ENCODE measurements at places on chromosomes 5 and 9.

DNA sequence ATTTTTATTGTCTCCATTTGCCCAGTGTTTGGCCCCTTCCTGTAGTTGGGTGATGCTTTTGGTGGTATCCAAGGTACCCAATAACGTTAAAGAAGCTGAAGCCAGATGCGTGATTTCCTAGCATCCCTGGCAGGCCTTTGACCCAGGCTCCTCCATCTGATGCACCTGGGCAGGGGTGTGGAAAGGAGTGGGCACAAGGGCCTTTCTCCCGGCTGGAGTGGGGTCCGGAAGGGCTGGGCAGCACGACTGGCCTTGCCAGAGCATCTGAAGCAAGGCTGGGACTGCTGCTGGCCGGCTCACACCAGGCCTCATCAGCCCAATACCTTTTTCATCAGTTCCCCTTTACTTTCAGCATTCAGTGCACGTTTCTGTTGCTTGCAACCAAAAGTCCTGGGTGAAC, 220.2 kb downstream of the FANCC start:
- DNase-seq = no peak

GRCh38 chr5:45695804-45696156, 400 bp downstream of the HCN1 start:
- DNase-seq = no peak

- no peak for DNase-seq
These were observed 167.7 kb downstream of the TARS1 start for GRCh38 chr5:33608344-33609041.

DNA sequence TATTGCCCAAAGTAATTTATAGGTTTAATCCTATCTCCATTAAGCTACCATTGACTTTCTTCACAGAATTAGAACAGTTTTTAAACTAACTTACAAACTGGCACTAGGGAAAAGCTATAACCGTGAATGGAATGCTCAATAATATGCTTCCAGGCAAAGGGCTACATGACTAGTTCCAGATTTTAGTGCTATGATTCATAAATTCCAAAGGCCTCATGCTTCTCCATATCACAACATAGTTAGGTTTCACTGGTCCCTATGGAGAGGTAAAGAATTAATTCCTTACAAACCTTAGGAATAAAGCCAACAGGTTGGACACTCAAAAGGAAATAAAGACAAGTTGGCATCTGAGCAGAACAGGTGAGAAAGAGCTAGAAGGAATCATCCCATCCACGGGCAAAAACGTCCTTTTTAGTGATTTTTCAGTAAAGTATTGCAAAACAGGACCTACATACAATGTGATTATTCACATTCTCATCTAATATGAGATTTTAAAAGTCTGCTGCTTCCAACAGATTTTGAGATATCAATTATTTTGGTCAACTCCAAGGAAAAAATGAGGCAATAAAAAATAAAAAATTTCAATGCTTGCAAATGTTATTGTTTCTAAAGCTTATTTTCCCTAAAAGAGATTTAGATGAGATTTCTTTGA, 97.0 kb upstream of the TARS1 start:
- no peak for DNase-seq

- DNase-seq = no peak
These were observed 21.5 kb downstream of the GFPT2 start for GRCh38 chr5:180331647-180331950.

DNA sequence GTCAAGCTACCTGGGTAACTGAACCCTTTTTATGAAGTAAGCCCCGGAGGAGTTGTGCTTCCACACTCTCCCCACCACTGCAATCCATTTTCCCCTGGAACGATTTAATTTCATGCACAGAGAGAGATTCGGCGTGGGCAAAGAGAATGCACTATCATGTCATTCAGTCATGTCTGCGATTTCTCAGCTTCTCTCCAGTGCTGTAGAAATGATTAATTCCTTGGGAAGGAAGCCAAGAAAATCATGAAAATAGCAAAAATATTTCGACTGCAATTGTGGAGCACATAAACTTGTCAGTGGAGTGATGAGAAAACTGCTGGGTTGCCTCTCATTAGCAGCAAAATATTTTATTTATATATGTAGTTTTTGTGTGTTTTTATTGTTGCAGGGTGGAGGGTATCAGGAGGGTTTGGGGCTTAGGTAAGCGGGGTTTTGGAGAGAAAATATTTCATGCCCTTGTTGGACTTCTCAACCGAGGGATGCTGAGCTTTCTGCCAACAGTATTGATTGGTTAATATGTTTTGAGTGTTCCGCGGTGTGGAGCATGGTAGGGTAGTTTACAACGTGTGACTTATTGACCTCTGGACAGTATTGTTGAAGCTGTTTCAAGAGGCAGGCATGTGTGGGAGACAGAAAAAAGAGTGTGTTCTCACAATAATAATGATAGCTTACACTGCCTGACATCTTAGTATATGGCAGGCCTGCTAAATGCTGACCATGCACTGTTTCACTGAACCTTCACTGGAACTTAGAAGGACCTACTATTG, 69.3 kb downstream of the SGCD start:
- no peak for DNase-seq

DNA sequence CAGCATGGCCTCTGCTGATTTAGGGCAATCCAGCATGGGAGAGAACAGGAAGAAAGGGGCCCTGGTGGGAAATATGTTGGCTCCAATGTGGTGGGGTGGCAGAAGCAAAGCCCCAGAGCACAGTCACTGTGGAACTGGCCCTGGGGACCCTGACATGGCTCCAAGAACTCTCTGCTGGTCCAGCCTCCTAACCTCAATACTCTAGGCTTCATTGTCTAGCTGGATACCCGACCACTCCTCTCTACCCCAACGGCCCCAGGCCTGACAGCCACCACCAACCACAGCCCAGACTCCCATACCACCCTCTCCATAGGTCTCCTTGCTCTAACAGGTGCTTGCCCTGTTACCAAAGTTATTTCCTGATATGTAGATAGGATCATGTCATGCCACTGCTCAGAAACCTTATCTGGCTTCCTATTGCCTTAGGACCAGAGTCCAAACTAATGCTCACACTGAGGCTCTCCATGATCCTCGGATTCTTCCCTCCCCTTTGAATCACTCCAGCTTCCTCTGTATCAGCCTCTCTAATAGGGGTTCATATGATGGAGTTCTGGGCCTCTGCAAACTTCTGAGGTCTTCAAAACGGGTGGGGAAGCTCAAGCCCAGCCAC, 12.9 kb downstream of the ACSL6 start:
- DNase-seq = no peak

DNA sequence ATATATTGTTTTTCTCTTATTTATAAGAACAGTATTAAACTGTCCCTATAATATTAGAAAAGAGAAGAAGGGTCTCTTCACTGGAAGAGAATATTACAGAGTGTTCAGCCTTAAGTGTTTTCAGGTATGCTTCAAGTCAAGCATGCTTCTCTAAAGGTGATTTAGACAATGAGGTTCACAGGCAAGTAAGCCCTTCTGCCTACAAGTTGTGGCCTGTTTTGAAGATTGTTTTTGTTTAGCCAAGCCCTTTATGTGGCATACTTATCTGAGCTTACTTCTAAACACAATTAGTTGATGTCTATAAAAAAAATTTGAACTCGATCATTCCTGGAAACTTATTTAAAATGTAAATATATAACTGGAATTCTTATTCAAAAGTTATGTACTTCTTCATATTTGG, 343.8 kb upstream of the CDH18 start:
- DNase-seq = no peak

DNA sequence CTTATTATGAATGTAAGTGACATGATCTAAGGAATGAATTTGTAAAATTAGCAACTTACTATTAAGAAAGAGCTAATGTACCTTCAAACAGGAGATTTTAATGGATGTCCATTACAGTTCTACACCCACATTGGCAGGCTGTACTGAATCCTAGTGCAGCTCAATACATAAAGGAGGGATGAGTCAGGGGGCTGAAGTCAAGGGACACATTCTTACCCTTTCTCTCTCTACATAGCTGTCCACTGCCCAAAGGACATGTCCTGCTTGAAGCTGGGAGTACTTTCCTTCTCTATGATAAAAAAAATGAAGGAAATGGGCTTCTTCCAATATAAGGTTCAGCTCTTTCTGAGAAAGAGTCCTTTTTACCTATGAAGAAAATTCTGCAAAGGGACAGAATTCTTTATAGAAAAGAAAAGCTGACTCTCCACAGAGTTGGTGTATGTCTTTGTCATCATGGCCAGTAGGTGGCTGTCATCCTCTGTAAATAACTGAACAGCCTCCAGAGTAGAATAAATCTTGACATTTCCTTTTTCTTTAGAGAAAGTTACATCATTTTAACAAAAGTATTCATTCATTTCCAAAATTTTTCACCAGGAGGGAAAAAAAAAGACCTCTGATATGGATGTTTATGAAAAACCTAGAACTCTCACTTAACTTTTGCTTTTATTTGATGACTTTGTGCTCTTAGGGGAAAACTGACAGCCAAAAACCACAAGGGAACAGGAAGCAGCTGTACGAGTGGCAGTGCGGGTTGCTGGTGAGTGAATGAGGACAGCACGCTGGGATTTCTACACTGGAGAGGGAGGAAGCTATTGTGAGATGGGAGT, 13.1 kb upstream of the IFNA14 start:
- DNase-seq = peak; percentile 7

DNA sequence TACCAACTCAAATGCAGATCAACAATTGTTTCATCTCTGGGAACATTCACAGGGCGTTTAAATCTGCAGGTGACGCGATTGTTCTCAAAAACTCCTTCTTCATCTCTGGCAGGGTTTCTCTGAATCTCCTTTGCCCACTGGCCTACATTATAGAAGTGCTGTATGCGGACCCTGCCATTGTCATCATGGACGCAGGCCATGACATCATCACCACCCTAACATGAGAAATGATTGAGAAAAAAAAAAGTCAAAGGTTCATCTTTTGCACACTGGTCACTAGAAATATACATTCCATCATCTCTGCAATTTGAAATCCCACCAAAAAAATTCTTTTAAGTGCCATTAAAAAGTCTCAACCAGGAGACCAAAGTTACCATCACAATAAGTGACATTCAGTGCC, 21.6 kb upstream of the TMEM245 start:
- DNase-seq = no peak

GRCh38 chr5:83470526-83471404, 779 bp upstream of the VCAN start:
- DNase-seq = peak; percentile 26

- no peak for DNase-seq
These were observed 100.2 kb downstream of the PIK3R1 start for GRCh38 chr5:68315679-68316271.

GRCh38 chr9:13759551-13759950, 480.1 kb upstream of the MPDZ start:
- no peak for DNase-seq

All from NCI-H1417 (cell line).